Fibroblast of skin of abdomen (primary cell): ENCODE measurements at places on chromosomes 12 and 14.
A peak's percentile ranks its signal among the peaks of the same experiment; 100 is the strongest.

DNA sequence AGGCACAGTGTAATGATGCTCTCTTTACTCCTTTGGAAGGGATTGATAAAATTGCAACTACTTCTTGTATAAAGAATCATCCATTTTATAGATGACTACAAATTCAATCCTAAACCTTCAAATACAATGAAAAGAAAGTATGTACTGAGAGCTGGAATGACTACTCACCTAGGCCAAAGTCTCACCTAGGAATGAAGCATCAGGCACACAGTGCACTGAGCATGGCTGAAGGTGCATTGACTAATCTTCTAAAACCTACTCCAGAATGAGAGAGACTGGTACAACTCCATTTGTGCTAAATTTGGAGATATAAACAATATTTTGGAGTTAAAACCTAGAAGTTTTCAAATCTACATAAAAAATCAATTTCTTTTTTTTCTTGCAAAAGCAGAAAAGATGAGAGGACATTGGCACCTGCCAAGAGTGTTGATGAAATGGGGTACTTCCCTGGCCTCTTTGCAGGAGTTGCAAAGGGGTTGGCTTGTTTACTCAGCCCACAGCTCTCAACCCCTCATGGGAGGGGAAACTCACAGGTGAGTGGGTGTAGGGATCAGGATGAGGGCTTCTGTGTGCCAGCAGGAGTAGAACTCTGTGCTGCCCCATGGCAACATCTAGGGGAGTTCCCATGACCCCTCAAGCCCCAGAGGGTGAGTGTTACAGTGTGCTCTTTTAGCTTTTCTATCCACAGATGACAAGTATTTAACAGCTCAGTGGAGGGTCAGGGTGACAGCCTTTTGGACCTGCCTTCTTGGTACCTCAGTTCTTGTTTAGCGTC is 31.3 kb downstream of the CLECL1 start:
- DNase-seq: no peak

GRCh38 chr12:130709151-130709970 is 6.7 kb downstream of the RIMBP2 start:
- no peak for DNase-seq

- DNase-seq: peak; percentile 28
These were observed 297.1 kb upstream of the TBX3 start for GRCh38 chr12:114981036-114981435.

DNA sequence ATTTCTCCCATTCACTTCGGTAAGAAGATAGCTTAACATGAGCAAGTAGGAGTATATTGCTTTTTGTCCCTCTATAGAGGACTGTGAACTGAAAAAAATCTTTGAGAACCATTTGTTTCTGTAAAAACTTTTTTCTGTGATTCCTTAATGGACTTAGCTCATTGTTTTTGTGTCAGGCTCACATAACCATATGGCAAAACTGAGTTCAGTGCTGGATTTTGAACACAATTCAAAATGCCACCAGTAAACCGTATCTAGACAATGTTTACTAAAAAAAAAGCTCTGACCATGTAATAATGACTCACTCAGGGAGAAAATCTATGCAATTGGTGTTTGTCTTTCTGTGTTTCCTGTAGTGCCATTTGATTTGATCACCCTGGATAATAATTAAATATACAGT is 5.2 kb downstream of the TRHDE start:
- peak; percentile 51 for DNase-seq

DNA sequence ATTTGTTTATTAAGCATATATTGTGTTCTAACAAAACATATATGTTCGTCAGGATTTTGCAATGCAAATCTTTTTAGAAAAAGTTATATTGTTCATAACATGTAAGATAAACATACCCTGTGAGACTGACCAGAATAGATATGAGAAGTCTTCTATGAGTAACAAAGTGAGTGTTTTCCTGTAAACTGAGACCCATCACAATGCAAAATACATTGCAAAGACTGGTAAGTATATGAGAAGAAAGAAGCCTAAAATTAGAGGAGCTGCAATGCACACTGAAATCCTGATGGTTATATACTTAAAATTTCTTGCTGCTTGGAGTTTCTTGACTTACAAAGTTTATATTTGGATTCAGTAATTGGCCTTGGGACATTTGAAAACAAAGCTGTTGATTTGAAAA is 6.0 kb downstream of the HMGA2 start:
- no peak for DNase-seq

- peak; percentile 69 for DNase-seq
These were observed 700 bp downstream of the SLC35E3 start for GRCh38 chr12:68746572-68747180.

DNA sequence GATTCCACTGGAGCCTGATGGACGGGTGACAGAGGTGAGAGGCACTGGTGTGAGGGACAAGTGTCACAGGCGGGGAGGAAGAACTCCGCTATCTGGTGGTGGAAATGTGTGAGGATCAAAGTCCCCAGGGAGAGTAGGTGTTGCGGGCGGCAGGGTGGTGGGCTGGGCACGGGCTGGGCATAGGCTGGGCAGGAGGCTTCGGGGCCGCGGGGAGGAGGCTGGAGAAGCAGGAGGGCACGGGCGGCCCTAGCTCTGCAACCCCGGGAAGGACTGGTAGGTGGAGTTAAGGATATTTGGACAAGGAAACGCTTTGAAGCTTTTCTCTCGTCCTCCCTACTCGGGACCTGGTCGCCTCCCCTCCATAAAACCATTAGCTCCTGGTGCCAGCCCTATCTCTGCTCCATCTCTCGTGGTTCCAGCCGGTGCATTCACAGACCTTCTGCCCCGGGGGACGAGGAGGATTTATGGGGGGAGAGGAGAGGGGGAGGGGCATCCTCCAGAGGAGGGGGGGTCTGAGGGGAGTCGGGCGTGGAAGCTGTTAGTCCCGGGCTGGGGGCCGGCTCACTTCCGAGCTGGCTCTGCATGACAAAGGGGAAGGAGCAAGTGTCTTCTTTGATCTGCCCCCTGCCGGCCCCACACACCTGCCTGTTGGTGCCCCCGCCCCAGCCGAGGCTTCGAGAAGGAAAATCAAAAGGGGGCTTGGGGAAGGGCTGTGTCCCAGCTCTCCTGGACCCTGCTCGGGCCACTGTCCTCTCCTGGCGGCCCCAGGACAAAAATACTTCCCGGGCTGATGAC is 504 bp downstream of the WNT5B start:
- no peak for DNase-seq

DNA sequence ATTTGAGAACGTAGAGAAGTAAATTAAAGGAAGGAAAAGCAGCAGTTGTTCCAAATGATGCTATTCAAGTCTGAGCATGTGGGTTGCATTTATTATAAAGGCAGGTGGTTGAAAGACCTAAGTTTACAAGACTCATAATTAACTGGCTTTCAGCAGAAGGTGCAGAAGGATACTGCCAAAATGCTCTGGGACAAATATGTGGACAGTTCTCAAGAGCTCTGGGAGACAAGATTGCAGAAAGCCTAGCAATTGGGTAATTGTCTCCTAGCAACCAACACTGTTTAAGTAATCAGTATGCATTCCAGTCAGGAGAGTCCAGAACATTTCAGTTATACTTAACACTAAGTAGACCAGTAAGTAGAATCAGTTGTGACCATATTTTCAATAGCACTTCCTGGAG is 131.5 kb downstream of the GPR135 start:
- peak; percentile 89 for DNase-seq

DNA sequence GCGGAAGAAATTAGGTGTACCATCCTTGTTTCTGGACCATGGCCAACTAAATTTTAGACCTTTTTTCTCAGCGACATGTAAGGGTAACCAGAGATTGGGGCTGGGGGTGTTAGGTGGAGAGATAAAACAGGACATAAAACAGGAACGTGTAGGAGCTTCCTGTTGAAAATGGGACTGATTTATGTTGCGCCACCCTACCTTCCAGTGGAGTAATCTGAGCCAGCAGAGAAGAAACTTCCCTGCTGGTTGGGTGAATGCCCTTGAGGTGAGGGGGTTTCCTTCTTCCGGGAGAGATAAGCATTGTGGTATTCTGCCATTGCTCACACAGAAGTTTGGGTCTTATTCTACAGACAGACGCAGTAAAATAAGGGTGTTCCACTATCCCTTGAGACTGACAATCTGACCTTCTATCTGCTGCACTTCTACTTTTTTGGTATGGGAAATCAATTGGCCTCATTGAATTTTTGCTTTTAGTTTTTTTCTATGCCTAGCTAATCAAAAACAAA is 417.6 kb downstream of the PCNX1 start:
- DNase-seq: peak; percentile 16

DNA sequence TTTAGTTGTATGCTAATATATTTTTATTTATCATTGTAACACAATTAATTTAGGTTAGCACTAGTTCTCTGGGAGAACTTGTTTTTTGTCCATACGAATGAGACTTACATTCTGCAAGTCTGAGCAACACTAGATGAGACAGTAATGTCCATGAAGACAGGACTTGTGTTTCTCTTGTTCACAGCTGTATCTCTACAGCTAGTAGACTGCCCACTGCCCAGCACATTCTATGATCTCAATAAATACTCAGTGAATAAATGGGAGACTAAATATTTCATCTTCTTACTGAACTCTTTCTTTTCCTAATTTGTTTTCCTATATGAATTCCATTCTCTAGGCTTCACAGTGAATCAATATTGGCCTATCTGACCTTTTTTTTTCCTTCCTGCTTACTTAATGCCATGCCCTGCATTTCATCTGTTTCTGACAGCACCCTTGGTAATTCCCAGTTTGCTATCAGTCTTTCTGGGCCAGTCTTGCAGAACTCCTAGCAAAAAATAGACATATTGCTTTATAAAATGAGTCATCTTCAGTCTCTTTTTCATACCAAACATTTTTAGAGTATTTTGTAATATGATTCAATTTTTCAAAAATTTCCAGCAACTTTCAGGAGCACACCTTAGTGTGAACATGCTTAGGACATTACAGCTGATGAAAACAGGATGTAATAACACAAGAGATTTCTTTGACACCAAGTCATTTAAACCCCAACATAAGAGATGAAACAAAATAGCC is 185.5 kb upstream of the ATP2B1 start:
- peak; percentile 74 for DNase-seq

DNA sequence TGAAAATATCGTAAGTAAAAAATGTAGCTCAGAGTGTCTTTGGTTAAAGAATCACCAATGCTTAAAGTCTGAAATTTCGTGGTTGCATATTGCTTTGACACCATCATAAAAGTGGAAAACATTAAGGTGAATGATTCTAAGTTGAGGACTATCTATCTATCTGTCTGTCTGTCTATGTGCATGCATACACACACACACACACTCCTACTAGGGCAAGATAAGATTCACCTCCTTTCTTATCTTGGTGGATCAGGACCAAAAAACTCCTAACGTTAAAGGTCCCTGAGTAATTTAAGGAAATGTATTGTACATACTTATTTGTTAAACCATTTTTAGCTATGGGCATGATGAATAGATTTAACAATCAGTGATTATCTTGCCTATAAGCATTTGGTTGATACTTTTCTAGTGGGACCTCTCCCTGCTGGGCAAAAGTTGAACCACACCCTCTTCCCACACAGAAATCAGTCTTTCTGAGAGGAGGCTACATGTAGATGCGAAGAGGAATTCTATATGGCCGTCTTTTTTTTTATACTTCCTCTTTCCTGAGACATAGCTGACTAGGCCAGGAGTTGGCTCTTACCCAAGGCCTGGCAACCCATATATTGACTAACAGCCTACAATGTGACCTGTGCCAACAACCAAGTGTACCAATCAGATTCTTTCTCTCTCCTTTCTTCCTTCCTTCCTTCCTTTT is 19.3 kb upstream of the LLPH start:
- DNase-seq: no peak

GRCh38 chr14:50736932-50737419 is 68.9 kb upstream of the SAV1 start:
- no peak for DNase-seq

GRCh38 chr12:78414071-78414470 is 450.5 kb upstream of the SYT1 start:
- DNase-seq: no peak

GRCh38 chr12:94151582-94151981 is 3.2 kb downstream of the PLXNC1 start:
- no peak for DNase-seq

DNA sequence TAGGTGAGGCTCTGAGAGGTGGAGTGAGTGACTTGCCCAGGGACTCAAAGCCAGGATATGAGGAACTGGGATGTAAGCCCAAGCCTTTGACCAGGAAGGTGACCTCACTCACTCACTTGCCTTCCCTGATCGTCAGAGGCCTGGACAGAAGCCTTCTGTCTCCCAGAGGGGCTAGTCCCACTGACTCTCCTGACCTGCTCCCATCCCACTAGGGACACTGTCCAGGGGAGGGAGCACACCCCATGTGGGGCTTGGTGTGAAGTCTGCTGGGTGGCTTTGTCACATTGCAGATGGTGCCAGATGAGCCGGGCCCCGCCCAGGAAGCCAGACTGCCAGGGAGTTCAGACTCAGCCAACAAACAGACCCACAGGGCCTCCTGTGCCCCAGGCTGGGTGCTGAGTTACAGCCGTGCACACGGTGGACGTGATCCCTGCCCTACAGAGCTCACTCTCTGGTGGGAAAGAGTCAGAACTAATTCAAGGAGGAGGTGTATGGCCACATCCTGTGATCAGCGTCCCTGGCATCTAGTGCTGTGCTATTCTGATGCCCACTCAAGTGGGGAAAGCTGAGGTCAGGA is 28.3 kb downstream of the MMAB start:
- DNase-seq: no peak

DNA sequence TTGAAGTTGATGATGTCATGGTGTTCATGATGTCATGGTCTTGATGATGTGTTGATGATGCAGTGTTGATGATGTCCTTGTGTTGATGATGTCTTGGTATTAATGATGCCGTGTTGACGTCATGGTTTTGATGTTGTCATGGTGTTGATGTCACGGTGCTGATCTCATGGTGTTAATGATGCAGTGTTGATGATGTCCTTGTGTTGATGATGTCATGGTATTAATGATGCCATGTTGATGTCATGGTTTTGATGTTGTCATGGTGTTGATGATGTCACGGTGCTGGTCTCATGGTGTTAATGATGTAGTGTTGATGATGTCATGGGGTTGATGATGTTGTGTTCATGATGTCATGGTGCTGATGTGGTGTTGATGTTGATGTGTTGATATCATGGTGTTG is 48.0 kb upstream of the RIMBP2 start:
- DNase-seq: no peak

DNA sequence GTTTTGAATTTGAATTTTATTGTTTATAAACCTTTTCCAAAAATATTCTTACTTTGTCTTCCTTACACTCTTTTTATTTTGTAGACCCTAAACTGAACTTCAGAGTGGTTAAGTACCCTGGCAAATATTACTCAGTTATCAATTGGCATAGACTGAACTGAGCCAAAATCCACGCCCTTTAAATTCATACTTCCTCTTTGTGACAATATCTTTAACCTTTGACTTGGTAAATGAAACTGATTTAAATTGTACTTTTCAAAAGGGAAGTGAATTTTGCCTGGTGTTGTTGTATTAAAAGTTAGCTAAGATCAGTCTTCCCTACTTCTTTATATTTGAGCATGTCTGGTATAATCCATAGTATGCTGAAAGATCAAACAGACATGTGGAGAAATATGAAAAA is 184.3 kb upstream of the USP15 start:
- DNase-seq: no peak
